ENCODE measurements at places on chromosomes 7 and 10.

DNA sequence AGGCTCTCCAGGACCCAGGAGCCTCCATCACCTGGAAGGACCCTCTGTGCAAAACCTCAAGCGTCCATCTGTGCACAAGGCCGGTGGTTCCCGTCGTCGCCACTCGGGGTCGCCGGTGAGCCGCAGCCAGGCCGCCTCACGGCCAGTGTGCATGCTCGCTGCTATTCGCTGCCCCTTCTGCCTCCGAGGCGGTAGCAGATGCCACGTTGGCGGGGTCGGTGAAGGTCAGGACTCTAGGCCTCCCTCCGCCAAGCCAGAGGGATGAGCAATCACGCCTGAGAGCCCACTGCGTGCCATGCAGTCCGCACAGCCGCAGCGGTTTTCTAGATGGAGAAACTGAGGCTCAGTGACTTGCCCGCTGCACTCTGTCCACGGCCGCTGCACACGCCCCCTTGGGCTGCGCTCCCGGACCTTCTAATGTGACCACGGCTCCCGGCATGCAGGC, 5.7 kb downstream of the UPK3B start:
- no peak for DNase-seq

GRCh38 chr10:103717341-103718246, 137.8 kb downstream of the SH3PXD2A start:
- no peak for DNase-seq

GRCh38 chr7:44472843-44473242, 17.6 kb downstream of the NUDCD3 start:
- DNase-seq: no peak

DNA sequence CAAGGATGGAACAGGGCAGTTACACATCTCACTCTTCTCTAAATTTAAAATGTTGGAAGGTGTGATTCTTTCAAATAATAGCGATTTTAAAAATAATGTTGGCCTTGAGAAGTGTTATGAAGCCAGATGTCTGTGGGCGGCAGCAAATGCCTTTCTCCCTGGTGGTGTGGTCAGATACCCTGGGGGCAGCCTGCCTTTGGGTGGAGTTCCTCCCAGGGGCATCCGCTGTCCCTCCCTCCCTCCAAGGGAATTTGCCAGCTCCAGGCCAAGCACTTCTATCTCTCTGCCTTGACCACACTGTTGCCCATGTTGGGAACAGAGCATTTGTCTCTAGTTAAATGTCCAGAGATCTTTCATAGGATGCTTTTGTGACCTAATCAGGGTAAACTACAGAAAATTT, 121.4 kb downstream of the POU6F2 start:
- no peak for DNase-seq

DNA sequence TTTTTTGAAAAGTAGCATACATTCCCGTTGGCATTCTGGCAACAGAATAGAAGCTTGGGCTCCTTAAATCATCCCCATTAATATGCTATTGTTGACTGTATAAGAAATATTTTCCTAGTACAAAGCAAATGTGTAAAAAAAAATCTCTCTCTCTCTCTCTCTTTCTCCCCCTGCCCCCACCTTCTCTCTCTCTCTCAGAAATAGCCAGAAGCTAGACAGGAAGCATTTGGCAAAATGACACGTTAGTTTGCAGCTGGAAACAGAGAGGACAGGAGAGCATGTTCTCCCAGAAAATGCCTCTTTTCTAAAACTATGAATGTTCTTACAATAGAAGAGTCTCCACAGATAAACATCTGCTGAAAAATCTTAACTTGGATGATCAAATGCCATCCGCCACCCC, 59.6 kb upstream of the AKR1E2 start:
- DNase-seq: no peak

- no peak for DNase-seq
Measured at GRCh38 chr10:70774810-70775678, 10.1 kb downstream of the TBATA start.

GRCh38 chr10:107653832-107654287, 489.4 kb upstream of the SORCS1 start:
- peak; percentile 67 for DNase-seq

Data from ACHN (cell line).